Esophagus muscularis mucosa (tissue), 4 donors: ENCODE measurements at places on chromosomes 12 and 14. TPM values are rescaled to one million over a fixed set of nuclear protein-coding genes. Genes with fewer than 3 reads are reported as not detected.
A peak's percentile ranks its signal among the peaks of the same experiment; 100 is the strongest.

The NEUROD4 gene
- total RNA-seq = not detected

The ZDHHC22 gene
- not detected for total RNA-seq

The MAP3K9 gene
- total RNA-seq = 3.3 TPM

The CEP128 gene
- total RNA-seq = 8.5 TPM

GRCh38 chr14:35385042-35385839 lies 19.3 kb downstream of the NFKBIA start:
- peak; percentile 96 for DNase-seq

DNA sequence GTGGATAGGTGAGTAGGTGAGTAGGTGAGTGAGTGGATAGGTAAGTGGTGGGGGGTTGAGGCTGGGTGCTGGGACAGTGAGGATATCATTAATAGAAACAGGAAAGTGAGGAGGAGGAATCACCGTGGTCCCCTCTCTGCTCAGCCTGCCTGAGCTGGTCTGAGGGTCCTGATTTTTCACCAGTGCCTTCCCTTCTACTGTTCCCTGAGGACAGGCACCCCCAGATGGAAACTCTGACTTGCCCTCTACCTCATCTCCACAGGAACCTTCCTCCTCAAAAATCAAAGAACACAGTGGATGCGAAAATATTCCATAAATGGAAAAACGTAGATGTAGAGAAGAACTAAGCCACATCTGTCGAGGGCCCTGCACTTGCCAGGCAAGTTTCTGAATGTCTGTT lies 1.9 kb downstream of the GPR68 start:
- DNase-seq = no peak

DNA sequence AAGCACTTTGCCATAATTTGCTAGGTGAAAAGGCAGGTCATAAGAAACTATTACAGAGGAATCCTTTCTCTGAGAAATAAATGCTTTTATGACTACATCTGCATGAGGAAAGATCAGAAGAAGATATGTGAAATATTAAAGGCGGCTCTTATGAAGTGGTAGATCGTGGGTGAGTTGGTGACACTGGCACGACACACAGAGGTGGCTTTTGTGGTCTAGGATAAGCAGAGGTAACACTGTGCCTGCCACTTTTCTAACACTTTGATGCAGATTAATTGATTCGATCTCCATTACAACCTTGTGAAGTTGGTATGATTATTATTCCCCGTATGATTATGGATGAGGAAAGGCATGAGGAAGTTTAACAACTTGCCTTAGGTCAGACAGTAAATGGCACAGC lies 60.0 kb upstream of the ELK3 start:
- no peak for DNase-seq

GRCh38 chr12:12693111-12693671 lies 2.8 kb downstream of the GPR19 start:
- no peak for DNase-seq

DNA sequence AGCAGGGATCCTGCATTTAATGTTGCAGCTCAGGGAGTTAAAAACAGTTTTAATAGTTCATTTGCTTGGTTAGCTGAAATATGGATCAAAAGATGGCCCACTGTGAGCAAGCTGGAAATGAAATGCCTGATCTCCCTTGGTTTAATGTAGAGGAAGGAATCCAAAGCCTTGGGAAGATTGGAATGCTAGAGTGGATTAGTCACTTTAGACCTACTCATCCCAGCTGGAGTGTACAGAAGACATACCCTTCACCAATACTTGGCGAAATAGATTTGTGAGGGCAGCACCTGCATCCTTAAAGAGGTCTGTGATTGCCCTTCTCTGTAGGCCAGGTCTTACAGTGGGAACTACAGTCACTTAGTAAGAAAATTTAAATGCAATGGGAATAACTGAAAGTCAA lies 58.0 kb upstream of the KRAS start:
- DNase-seq = no peak

GRCh38 chr14:101232340-101233020 lies 328.8 kb upstream of the DIO3 start:
- no peak for DNase-seq

- DNase-seq = no peak
Measured at GRCh38 chr14:106051796-106052195, 525.4 kb downstream of the TMEM121 start.

DNA sequence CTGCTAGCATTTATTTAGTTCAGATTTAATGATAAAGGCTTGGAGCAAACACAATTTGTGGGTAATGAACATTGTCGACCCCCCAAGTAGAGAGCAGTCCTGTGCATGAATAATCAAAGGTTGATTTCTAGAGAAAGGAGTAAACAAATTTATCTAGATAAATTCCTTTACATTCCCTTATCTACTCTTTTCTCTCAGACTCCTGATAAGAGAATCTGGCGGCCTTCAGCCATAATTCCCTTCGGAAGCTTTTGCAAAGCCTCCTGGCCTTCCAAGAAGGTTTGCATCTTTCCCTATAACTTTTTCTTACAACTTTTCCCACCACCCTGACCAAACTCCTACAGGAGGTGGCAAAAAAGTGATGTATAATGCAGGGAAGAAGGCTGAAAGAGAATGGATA lies 42.1 kb downstream of the TMTC3 start:
- no peak for DNase-seq

- peak; percentile 37 for DNase-seq
Measured at GRCh38 chr14:98514016-98514415, 758.0 kb downstream of the BCL11B start.
